Upper lobe of right lung (tissue), 1 donor: ENCODE measurements at places on chromosomes 6 and 20. TPM values are rescaled to one million over a fixed set of nuclear protein-coding genes. Genes with fewer than 3 reads are reported as not detected.
A peak's percentile ranks its signal among the peaks of the same experiment; 100 is the strongest.

DNA sequence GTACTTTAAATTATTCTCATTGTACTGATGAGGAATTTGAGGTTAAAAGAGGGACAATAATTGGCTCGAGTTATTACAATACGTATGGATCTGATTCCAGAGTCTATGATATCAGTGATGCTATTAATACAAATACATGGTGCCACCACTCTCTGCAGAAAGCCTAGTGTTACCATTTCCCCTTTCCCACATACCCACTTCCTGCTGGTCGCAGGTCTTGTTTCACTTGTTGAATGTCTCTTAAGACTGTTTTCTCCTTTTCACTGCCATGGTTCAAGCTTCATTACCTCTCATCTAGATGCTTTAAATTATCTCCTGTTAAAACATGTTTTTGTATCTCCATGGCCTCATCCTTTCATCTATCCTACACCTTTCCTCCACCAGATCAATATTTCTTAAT is 62.0 kb downstream of the FHL5 start:
- no peaks in the 10 kb centered on the region for H3K27me3 ChIP-seq
- no peaks in the 10 kb centered on the region for H3K4me1 ChIP-seq
- no peaks in the 10 kb centered on the region for H3K36me3 ChIP-seq
- no peak for DNase-seq
- no peak overlapping the region for H3K27ac ChIP-seq

DNA sequence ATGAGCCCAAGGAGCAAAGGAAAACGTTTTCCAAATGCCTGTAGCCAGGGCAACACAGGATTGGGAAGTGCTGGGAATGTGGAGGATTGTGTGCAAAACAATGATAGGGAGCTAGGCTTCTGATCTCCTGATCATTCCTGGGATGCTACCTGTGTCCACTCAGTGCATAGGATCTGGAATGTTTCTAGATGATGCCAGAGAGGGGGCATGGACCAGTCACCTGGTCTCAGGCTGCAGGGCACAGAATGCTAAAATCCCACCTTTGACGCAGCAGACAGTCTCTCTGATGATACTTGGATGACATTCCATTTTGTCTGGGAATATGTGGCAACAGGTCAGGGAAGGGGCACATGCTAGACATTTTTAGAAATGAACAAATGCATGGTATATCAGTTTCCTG is 128.9 kb downstream of the CLIC5 start:
- H3K27ac ChIP-seq = no peak overlapping the region
- H3K4me1 ChIP-seq = no peaks in the 10 kb centered on the region
- no peaks in the 10 kb centered on the region for H3K27me3 ChIP-seq
- DNase-seq = no peak
- no peak overlapping the region for H3K4me3 ChIP-seq

DNA sequence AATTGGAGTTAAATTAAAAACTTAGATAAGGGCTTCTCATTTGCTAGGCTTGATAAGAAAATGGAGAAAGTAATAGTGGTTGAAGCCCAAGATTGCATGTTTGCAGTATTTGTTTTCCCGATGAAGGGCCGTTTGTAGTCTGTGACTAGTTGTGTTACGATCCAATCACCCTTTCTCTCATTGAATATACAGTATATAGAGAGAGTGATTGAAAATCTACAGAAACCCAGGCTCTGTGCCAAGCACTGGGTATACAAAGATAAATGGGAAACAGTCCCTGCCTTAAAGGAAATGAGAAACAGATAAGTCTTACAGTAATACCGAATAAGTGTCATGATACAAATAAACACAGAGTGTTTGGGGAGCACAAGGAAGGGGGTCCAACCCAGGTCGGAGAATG is 55.2 kb upstream of the CDKAL1 start:
- H3K4me3 ChIP-seq = no peak overlapping the region
- H3K4me1 ChIP-seq = no peaks in the 10 kb centered on the region
- no peak for DNase-seq
- no peak overlapping the region for H3K27ac ChIP-seq
- peaks cover 14% of the 10 kb centered on the region for H3K36me3 ChIP-seq
- no peaks in the 10 kb centered on the region for H3K27me3 ChIP-seq

- H3K27ac ChIP-seq = no peak overlapping the region
- no peak overlapping the region for H3K4me3 ChIP-seq
- no peak for DNase-seq
- H3K36me3 ChIP-seq = no peaks in the 10 kb centered on the region
- H3K4me1 ChIP-seq = no peaks in the 10 kb centered on the region
- no peaks in the 10 kb centered on the region for H3K27me3 ChIP-seq
Observed at GRCh38 chr6:147903931-147904330, 395.4 kb downstream of the SAMD5 start.

DNA sequence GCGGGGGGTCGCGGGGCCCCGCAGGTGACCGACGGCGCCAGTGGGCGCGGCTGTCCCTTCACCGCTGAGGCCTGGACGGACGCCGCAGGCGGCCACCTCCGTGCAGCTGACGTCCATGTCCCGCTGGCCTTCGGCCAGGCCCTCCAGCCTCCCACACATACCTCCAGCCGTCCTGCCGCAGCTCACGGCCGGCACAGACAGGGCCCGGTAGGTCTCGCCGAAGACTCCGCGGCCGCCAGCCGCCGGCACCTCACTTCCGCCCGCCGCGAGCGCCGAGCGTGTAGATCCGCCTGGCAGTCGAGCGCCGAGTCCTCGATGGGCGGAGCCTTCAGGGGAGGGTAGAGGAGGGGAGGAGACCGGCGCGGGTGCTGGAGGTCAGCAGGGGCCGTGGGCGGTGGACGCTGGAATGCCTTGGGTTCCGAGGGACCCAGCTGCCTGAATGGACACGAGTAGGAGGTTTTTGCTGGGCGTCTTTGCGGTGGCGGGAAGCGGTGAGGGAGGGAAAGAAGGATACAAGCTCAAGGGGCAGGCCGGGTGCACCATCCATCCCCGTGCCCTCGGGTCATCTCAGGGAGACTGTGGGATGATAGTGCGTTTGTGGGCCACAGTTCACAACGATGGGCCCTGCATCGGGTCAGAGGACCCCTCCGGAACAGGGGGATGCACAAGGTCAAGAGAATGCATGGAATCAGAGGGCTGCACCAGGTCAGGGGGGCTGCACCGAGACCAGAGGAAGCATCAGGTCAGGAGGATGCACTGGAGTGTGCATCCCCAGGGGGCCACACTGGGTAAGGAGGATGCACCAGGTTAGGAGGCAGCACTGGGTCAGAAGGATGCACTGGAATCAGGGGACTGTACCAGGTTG is at the start of gene EXOC2:
TSS of gene EXOC2 (minus strand) at position 282 of the 865 bp plus-strand sequence. CDS start 55,321 bp downstream, outside the sequence.
- no peaks in the 10 kb centered on the region for H3K27me3 ChIP-seq
- peak; percentile 95 for DNase-seq
- peak within 1 kb of the TSS; percentile 87 for H3K27ac ChIP-seq
- peak within 1 kb of the TSS; percentile 95 for H3K4me3 ChIP-seq

DNA sequence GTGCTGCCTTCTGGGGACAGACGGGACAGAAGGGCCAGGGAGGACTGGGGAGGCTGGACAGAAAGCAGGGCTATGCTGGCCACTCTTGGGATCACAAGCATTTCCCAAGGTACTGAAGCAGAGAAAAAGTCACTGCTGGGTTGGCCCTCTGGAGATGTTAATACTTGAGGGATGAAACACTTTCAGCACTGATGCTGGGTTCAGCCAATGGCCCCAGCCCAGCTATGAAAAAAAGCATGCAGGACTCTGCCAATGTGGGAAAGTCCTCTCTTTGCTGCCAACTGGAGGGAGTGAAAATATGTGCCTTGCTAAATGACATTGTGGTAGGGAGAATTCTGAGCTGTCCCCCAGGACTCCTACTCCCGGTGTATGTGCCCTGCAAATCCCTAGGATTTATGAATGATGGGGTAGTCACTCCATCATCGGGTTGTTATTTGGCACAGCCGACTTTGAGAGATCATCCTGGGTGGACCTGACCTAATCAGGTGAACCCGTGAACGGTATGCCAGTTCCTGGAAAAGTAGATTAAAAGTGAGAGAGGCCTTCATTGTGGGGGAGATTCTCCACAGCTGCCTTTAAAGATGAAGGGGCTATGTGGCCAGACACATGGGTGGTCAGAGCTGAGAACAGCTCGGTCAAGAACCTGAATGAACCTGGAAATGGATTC is 119.9 kb upstream of the TRAF3IP2 start:
- H3K4me1 ChIP-seq = peaks cover 38% of the 10 kb centered on the region
- H3K27ac ChIP-seq = no peak overlapping the region
- no peaks in the 10 kb centered on the region for H3K36me3 ChIP-seq
- H3K27me3 ChIP-seq = no peaks in the 10 kb centered on the region

GRCh38 chr6:104771258-104771832 is 88.4 kb downstream of the HACE1 start:
- no peak overlapping the region for H3K4me3 ChIP-seq
- no peaks in the 10 kb centered on the region for H3K36me3 ChIP-seq
- no peak overlapping the region for H3K27ac ChIP-seq
- H3K4me1 ChIP-seq = no peaks in the 10 kb centered on the region
- H3K27me3 ChIP-seq = no peaks in the 10 kb centered on the region

- peaks cover 33% of the 10 kb centered on the region for H3K4me1 ChIP-seq
- no peak overlapping the region for H3K4me3 ChIP-seq
- H3K27ac ChIP-seq = no peak overlapping the region
- H3K36me3 ChIP-seq = peaks cover 15% of the 10 kb centered on the region
- peak; percentile 86 for DNase-seq
Observed at GRCh38 chr20:37192137-37192854, 12.9 kb upstream of the MROH8 start.

- H3K4me1 ChIP-seq = no peaks in the 10 kb centered on the region
- DNase-seq = no peak
- no peaks in the 10 kb centered on the region for H3K27me3 ChIP-seq
- H3K4me3 ChIP-seq = no peak overlapping the region
- H3K27ac ChIP-seq = no peak overlapping the region
Observed at GRCh38 chr6:56073315-56073714, 174.1 kb downstream of the COL21A1 start.

- H3K27ac ChIP-seq = no peak overlapping the region
- no peaks in the 10 kb centered on the region for H3K36me3 ChIP-seq
- H3K27me3 ChIP-seq = no peaks in the 10 kb centered on the region
- no peak overlapping the region for H3K4me3 ChIP-seq
Observed at GRCh38 chr6:125717120-125717731, 32.2 kb upstream of the HEY2 start.

GRCh38 chr6:129491436-129491835 is 218.5 kb downstream of the ARHGAP18 start:
- H3K4me1 ChIP-seq = peaks cover 28% of the 10 kb centered on the region
- H3K4me3 ChIP-seq = no peak overlapping the region
- no peak for DNase-seq

GRCh38 chr6:10381830-10382208 is 33.1 kb downstream of the TFAP2A start:
- H3K4me3 ChIP-seq = no peak overlapping the region
- H3K27ac ChIP-seq = no peak overlapping the region
- H3K36me3 ChIP-seq = no peaks in the 10 kb centered on the region
- peaks cover 4% of the 10 kb centered on the region for H3K4me1 ChIP-seq

DNA sequence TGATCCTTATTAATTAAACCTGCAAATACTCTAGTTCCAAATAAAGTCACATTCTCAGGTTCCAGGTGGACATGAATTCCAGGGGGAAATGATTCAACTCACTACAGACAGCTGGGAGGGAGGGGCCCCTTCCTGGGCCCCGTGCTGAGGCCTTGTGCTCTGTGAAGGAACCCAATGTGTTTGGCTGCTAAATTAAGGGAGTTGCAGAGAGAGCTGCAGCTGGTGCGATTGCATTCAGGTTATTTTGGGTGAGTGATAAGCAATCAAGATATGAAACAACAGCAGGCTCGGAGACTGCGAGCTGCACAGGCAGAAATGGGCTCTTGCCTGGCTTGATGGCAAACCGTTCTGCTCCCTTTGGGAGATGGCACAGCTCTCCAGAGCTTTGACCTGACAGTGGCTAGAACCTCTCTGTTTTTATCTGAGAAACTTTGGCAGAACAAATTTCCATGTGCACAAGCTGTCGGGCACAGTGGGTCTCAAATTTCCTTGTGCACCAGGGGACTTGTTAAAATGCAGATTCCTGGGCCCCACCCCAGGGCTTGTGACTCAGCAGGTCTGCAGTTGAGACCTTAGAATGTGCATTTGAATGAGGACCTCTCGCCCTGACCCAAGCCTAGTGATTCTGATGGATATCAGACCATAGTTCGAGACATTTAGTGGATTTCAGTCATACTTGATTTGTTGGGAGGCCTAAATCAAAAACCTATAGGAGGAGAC is 9.8 kb downstream of the MAPK13 start:
- no peaks in the 10 kb centered on the region for H3K27me3 ChIP-seq
- DNase-seq = no peak
- no peaks in the 10 kb centered on the region for H3K4me1 ChIP-seq
- H3K36me3 ChIP-seq = peaks cover 29% of the 10 kb centered on the region
- H3K4me3 ChIP-seq = no peak overlapping the region

GRCh38 chr20:37071481-37071911 is 24.3 kb downstream of the RBL1 start:
- H3K4me3 ChIP-seq = no peak overlapping the region
- H3K36me3 ChIP-seq = no peaks in the 10 kb centered on the region
- H3K27ac ChIP-seq = no peak overlapping the region
- no peaks in the 10 kb centered on the region for H3K4me1 ChIP-seq

DNA sequence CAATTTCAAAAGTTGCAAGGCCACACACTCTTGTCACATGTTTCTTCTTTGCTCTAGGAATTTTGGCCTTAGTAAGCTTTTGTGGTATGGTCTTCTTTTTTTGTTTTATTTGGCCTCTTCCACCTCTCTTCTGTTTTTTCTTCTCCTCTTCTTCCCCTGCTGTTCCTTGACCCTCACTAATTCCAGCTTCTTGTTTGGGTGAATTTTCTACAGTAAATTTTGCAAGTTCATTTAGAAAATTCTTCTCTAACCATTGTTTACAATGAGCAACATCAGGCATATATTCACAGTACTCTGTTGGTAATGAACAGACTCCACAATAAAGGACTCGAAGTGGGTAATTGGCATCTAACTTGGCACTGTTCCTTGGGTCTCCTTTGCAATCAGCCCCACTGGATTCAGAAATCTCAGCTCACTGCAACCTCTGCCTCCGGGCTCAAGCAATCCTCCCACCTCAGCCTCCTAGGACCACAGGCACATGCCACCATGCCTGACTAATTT is 5.0 kb downstream of the ASIP start:
- H3K36me3 ChIP-seq = no peaks in the 10 kb centered on the region
- no peak for DNase-seq
- peaks cover 4% of the 10 kb centered on the region for H3K4me1 ChIP-seq
- no peak overlapping the region for H3K4me3 ChIP-seq
- no peak overlapping the region for H3K27ac ChIP-seq

GRCh38 chr6:145427232-145427631 is 308.1 kb downstream of the EPM2A start:
- no peaks in the 10 kb centered on the region for H3K27me3 ChIP-seq
- H3K27ac ChIP-seq = no peak overlapping the region
- no peaks in the 10 kb centered on the region for H3K4me1 ChIP-seq
- no peaks in the 10 kb centered on the region for H3K36me3 ChIP-seq
- no peak for DNase-seq
- no peak overlapping the region for H3K4me3 ChIP-seq

- H3K27me3 ChIP-seq = no peaks in the 10 kb centered on the region
- H3K4me3 ChIP-seq = no peak overlapping the region
- DNase-seq = no peak
- peaks cover 13% of the 10 kb centered on the region for H3K4me1 ChIP-seq
Observed at GRCh38 chr6:4853349-4853748, 77.1 kb downstream of the CDYL start.

Gene LINC00237
- not detected for total RNA-seq

Gene NRM
- total RNA-seq = 9.5 TPM

Gene DNMT3B
- 0.84 TPM for total RNA-seq

Gene BPIFA1
- total RNA-seq = not detected

Gene C6orf47
- total RNA-seq = 25.6 TPM

Gene MEP1A
- not detected for total RNA-seq

Gene FAM217A
- total RNA-seq = not detected

Gene LGSN
- total RNA-seq = 0.38 TPM

Gene NR2E1
- not detected for total RNA-seq

Gene PROKR2
- not detected for total RNA-seq
